Central memory CD4-positive, alpha-beta T cell (primary cell): ENCODE measurements at places on chromosomes 11 and 22.

DNA sequence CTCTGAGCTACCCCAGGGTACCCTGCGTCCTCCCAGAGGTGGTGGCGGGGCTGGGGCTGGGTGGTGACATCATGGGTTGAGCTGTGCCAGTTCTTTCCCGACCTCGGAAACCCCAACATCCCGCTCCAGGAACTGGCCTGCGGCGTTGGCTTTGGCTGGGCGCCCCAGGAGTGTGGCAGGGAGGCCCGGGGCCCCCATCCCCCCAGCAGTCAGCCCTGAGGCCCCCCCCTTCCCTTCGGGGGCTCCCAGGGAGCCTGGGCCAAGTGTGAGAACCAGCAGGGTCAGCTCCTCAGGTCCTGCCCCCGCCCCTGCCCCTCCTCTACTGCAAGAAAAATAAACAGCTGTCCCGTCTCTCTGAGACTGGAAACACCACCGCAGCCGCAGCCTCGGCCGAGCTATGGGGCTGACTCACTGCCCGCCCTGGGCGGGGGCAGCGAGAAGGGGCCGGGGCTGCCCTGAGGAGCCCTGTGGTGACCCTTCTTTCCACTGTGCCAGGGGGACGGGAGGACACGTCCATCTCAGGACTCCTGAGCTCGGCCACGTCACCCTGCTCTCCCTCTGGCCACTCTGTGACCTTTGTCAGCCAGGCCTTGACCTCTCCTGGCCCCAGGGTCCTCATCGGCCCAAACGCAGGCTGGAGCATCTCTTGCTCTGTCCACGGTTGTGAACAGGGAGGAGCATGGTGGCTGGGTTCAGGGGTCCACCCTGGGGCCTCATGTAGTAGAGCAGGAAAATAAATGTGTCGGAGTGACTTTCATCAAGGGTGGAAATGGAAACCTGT, 73.4 kb downstream of the WNT7B start:
- DNase-seq: no peak

DNA sequence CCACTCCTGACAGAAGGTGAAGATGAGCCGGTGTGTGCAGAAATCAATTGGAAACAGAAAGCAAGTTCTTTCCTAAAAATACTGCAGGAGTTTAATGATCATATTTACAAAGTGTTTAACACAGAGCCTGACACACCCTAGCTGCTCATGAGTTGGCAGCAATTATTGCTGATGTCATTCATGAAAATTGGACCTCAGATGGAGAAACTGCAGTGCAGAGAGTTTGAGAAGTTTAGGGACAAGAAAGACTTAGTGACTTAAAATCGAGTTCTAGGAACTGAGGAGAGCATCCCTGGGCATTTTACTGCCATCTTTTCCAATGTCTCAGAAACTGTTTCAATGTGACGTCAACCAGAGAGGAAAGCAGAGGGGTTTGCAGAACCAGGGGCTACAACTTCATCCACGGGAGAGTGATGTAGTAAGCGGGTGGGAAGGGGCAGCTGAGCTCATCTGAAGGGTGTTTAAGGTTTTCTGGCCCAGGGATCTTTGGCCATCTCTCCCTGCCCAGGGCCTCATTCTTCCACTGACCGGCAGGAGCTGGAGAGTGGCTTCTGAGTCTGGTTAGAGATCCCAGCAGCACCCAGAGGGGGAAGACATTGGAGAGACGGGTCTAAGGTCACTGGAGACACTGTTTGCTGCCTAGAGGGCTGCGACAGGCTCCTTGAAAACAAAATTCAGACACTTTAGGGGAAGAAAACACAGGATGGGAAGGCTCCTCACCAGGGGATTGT, 21.1 kb upstream of the IGLL5 start:
- no peak for DNase-seq

GRCh38 chr11:78651923-78652842, 77.5 kb upstream of the NARS2 start:
- DNase-seq: no peak

- DNase-seq: no peak
Observed at GRCh38 chr11:116750070-116750718, 22.6 kb downstream of the BUD13 start.

DNA sequence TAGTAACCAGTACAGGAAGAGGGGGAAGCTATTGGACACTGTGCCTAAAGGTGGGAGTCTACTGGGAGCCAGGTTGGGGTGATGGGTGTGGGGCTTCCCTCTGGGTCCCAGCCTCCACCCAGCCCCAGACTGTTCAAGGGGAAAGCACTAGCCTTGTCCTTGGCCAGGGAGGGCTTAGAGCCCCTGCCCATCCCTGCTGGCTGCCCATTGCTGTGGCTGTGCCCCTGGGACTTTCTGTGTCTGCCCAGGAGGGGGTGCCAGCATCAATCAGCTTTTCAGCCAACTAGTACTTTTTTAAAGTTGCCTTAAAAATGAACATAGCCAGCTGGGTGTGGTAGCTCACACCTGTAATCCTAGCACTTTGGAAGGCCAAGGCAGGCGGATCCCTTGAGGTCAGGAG, 19.9 kb downstream of the INCENP start:
- no peak for DNase-seq

GRCh38 chr11:30000986-30001750, 15.7 kb downstream of the KCNA4 start:
- DNase-seq: no peak

GRCh38 chr22:38238519-38239071, 34.2 kb downstream of the TMEM184B start:
- no peak for DNase-seq

DNA sequence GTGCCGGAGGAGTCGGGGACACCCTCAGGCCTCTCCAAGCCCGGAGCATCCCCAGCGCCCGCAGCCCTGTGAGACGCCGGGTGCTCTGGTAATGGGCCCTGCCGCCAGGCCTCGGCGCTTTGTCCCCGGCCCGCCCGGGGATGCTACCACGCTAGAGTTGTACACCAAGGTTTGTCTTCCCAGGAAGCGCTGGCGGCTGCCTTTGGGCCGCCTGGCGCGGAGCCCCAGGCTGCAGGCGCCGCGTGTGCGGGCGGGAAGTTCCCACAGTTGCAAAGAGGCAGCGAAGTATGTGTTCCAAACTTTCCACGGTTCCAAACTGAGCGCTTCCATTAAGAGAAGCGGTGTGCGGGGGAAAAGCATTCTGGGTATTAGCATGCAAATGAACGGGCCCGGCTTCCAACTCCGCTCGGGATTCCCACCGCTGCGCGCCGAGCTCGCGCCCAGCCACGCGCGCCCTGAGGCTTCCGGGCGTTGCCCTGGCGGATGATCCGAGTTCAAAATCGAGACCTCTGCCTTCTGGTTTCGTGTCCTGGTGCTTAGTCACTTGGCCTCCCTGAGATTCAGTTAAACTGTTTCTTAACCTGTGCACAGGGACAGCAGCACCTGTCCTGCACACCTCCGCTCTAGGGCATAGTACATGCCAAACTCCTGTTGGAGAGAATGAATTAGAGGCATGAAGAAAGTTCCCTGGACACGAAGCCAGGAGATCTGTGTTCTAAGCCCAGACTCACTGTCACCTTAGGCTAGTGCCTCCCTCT, 1.3 kb upstream of the PATZ1 start:
- DNase-seq: peak; percentile 58

DNA sequence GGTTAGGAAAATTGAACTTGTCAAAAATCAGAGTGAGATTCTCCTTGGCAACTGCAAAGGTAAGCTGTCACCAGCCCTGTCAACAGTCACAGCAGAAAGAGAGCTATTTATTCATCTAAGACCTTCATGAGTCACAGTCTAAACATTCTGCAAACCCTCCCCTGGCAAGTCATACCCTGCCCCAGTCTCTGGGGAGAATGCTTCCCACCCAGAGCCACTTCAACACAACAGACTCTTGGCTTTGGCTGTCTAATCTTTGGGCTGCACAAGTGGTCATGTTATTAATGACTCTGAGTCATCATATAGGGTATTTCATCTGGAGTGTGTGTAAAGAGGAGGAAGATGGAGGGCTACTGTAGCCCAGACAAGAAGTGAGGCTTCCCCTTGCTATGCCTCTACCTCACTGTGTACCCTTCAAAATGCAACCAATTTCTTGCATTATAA, 153.4 kb downstream of the CCDC34 start:
- no peak for DNase-seq

GRCh38 chr22:39497429-39497828, 4.7 kb upstream of the MIEF1 start:
- DNase-seq: no peak

- no peak for DNase-seq
Observed at GRCh38 chr22:28903080-28903479, 19.7 kb downstream of the ZNRF3 start.

DNA sequence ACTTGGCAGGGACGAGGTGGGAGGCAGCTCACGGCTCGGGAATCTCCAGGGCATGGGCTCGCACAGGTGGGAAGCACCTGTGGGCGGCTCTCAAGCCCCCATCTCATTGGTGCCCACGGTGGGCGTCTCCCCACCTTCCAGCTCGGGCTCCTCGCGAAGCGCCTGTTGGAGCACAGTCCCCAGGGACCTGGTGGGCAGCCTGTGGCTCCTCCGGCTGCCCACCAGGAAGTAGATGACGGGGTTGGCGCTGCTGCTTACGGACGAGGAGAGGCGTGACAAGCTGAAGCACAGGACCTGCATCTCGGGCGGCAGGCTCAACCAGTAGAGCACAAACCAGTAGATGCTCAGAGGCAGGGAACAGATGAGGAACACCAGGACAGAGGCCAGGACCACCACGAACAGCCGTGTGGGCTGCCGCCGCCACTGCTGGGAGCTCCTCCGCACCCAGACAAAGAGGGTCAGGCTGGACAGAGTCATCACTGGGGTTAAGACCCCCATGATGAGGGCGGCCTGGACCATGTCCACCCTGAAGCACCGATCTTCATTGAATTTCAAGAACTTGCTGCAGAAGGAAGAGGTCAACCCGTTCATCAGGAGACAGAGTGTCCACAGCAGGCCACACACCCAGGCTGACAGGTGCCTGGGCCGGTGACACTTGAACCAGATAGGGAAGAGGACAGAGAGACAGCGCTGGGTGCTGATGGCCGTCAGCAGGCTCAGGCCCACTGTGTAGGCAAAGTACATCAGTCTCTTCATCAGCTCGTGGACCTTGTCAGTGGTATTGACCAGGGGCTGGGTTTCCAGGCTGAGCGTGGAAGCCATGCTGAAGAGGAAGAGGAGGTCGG, 633 bp downstream of the MRGPRD start:
- DNase-seq: no peak

DNA sequence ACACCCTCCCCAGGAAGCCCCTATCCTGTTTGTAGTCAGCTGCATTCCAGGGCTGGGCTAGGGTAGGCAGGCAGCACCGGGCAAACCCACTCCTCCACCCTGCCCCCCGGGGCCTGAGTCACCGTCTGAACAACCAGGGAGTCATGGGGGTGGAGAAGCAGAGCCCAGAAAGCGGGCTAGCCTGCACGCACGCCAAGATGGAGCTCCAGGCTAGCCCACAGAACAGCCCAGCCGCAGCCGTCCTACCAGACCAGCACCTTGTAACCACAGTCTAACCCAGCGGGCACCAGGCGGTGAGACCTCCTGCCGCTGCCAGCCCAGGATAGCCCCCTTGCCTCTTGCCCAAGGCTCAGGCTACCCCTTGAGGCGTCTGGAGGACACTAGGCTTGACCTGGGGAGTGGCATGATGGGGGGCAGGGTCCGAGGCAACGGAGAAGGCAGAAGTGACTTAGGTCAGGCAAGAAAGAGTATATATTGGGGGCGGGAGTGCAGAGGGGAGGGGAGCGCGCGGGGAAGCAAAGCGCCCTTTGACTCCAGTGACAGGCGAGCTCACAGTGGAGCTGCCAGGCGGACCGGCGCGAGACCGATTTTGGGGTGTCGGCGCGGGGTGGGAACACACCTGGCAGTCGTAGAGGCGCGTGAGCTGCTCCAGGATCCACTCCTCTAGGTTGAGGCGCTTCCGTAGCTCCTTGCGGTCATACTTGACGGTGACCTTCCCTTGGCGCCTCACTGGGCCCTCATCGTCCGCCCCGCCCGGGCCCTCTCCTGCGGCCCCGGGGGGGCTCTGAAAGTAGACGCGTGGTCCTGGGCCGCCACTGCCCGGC, 734 bp downstream of the PPP1R14B start:
- DNase-seq: peak; percentile 30

GRCh38 chr22:35837101-35837727, 119.5 kb downstream of the APOL5 start:
- no peak for DNase-seq
